CD4-positive, alpha-beta T cell treated with Interleukin-6 for 4 hours (primary cell): ENCODE measurements at places on chromosomes 2 and 18.

- no peak for DNase-seq
Measured at GRCh38 chr2:149430743-149431736, 100.7 kb downstream of the LYPD6 start.

GRCh38 chr2:229376866-229377265 lies 105.8 kb upstream of the PID1 start:
- no peak for DNase-seq

DNA sequence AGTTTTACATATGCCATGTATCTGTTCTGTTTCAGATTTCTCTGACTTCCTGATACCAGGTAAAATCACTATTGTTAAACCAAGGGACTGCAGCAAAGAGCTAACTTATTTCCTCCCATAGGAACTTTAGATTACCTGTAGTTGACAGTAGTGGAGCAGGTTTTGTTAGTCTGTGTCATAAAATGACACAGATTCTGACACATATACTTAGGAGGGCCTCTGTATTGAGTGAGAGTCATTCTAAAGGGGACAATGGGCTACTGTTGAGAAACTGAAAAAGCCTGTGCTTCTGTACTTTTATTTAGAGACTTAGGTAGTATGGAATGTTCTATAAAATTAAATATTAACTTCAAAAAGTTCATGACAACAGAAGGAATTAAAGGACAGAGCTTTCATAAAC lies 48.2 kb downstream of the KCMF1 start:
- DNase-seq: no peak

GRCh38 chr18:40109252-40110049 lies 1845.6 kb upstream of the PIK3C3 start:
- DNase-seq: no peak

DNA sequence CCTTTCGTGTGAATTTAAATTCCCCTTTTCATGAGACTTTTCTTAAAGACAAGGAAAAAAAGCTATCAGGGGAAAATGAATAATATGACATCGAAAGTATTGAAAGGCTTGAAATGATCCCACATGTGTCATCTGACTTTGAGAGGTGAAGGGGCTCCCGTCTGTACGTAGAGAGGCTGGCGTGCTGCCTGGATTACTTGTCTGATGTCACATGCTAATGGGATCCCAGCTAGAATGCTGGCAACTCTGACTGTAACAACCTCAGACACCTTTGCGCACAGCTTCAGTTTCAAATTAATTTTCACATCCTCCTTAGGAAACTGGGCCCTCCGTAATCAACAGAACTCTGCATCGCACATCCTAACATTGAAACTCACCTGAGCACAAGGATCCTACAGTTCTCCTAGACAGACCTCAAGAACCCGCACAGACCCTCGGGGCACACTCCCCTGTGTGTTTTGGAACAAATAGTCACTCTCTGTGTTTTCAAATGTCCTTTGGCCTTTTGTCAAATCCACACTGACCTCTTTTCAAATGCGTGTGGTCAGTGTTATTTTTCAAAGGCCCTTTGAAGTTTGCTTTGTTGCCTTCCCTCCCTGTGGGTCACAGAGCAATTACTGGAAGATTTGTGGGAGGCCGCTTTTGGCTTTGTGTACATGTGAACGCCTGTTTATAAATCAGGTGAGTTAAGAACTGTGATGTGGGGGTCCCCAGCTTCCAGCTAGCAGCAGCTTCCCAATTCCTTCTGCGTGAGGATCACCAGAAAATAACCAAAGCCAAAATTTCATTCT lies 65.9 kb downstream of the IL1R2 start:
- DNase-seq: no peak

DNA sequence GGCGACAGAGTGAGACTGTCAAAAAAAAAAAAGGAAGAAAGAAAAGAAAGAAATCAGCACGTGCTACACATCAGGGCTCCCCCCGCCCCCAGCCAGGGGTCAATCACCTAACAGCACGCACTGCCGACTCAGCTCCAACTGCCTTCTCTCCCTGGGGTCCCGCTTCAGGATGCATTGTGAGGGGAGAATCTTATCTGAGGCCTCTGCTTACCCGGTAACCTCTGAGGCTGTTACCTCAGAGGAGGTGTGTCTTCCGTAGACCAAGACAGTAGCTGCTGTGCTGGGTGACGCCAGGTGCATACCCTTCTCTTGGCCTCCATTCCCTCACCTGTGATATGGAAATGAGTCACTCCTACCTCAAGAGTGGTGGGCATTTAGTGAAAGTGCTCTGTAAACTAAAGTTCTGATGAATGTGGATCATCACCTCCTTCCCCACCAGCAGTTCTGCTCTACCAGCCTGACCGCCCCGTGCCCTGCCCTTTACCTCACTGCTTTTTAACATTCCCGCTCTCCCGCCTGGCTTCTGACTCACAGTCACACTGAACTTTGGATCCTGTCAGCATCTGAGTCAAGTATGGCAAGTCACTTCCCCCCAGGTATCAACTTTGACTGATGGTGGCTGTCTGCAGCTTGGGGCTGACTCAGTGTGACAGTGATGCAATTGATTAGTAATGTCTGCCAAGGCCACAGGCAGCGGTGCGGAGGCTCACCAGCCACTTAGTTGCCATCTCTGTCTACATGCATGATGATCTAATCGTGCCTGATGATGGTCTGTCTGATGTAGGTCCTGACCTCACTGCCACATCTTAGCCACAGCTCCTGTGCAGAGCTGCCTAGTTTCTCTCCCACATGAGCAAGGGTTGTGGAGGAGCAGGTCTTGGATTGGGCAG lies 20.1 kb downstream of the ARID5A start:
- peak; percentile 55 for DNase-seq

DNA sequence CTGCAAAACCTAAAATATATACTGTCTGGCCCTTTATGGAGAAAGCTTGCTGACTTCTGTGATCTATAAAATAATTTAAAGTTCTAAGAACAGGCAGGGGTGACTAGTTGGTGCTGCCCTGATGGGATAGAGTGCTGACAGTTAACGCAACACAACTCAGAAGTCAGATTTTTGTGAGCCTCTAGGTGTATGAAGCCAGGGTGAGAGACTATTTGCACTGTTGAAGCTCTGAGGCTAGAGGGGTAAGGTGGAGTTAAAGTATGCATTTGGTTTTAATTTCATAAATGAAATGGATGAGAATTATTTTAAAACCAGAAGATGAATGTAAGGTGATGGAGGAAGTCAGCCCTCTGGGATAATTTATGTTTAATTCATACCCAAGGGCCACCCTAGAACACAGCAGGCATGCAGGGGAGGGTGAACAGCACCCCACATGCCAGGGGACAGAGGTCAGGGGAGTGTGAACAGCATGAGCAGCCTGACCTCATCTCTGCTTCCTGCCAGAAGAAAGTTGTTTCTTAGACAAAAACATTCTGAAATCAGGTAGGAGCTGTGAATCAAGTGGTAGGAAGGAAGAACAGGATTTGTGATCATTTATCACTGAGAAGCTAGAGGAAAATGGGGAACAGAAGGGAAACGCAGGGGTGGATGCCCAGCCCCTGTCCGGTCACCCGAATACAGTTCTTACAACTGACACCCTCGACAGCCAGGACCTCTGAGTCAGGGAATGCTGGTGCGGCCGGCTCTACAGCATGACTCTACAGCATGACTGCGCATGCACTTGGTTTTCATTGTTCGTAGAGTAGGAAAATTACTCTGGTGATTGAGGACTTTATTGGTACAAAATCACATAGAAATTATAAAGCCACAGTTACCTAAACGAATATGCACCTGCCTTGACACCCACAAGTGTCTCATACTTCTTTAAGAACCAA lies 93.1 kb downstream of the MBP start:
- DNase-seq: no peak

DNA sequence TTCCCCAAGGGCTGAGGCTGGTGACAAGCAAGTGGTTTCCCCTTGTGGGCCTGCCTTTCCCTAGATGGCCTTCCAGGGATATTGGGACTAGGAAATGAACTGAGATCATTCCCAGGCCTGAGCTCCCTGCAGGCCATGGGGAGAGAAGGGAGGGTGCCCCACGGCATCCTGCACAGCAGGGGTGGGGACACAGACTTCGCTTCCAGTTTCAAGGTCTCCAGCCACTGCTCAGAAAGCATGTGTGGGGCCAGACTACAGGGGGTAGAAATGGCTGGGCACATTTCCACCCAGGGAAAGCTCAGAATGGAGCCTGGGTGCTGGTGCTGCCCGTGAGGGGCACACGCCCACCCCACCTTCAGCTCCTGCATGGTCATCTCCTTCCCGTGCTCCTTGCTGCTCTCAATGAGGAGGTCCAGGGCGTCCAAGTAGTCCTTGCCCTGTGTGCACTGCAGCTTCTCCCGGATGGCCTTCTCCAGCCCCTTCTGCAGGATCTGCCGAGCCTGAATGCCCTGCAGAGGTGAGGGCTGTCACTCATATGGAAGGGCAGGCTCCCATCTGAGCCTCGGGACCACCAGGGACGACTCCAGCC lies 13.2 kb downstream of the CYP26B1 start:
- DNase-seq: no peak

- DNase-seq: no peak
Measured at GRCh38 chr2:182581196-182581935, 134.7 kb upstream of the DNAJC10 start.

DNA sequence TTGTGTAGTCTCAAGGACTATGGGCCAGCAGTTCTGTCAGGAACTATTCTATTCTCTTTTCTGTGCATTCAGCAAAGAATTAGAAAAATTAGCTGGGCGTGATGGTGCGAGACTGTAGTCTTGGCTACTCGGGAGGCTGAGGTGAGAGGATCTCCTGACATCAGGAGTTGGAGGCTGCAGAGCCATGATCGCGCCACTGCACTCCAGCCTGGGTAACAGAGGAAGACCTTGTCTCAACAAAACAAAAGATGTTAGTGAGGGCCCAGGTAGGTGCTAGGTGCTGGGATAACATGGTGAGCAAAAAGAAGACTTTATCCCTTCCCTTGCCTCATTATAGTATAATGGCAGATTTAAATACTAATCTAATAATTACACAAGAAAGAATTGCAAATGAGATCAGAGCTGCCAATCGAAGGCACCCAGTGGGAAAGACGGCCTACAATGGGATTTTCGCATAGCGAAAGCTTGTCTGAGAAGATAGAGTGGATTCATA lies 447 bp upstream of the MRPL19 start:
- no peak for DNase-seq

GRCh38 chr18:12599543-12599942 lies 58.4 kb downstream of the SPIRE1 start:
- DNase-seq: no peak

GRCh38 chr2:215748446-215748845 lies 264.9 kb downstream of the MREG start:
- DNase-seq: no peak

- DNase-seq: no peak
Measured at GRCh38 chr2:226971770-226972169, 135.9 kb downstream of the RHBDD1 start.

GRCh38 chr2:14902953-14903352 lies 270.4 kb downstream of the LRATD1 start:
- no peak for DNase-seq

DNA sequence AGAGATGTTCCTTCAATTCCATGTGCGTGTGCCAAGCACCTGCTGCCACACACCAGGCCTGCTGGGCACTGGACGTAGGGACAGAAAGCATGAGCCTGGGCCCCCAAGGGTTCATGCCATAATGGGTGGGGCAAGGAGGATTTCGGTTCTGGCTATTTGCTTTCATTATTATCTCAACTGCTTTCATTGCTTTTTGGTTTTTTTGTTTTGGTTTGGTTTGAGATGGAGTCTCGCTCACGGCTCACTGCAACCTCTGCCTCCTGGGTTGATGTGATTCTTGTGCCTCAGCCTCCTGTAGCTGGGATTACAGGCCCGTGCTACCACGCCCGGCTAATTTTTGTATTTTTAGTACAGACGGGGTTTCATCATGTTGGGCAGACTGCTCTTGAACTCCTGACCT lies 57.2 kb downstream of the SF3B1 start:
- no peak for DNase-seq
